ENCODE measurements at places on chromosomes 5 and 9. TPM values are rescaled to one million over a fixed set of nuclear protein-coding genes. Genes with fewer than 3 reads are reported as not detected.

DNA sequence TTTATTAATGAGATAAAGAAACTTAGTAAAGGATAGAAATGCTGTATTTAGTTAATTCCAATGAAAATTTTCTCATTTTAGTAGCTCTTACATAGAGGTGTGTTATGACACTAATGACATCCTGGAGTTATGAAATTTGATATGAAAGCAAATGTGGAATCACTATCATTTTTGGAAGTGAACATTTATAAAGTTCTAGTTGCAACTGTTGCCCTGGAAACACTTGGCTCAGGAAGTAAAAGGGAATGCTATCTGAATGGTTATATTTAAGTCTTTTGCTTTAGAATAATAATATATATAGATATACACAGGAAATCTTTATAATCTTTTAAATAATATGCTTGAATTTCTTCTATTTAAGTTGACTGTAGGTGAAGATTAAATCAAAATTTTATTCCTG is 16.7 kb downstream of the ADAMTS19 start:
- DNase-seq: no peak

The ADAMTSL1 gene
- total RNA-seq: 3.0 TPM

- no peak for DNase-seq
These were observed 20.2 kb downstream of the FAXDC2 start for GRCh38 chr5:154830219-154830595.

GRCh38 chr5:121719255-121719654 is 132.4 kb upstream of the FTMT start:
- no peak for DNase-seq

DNA sequence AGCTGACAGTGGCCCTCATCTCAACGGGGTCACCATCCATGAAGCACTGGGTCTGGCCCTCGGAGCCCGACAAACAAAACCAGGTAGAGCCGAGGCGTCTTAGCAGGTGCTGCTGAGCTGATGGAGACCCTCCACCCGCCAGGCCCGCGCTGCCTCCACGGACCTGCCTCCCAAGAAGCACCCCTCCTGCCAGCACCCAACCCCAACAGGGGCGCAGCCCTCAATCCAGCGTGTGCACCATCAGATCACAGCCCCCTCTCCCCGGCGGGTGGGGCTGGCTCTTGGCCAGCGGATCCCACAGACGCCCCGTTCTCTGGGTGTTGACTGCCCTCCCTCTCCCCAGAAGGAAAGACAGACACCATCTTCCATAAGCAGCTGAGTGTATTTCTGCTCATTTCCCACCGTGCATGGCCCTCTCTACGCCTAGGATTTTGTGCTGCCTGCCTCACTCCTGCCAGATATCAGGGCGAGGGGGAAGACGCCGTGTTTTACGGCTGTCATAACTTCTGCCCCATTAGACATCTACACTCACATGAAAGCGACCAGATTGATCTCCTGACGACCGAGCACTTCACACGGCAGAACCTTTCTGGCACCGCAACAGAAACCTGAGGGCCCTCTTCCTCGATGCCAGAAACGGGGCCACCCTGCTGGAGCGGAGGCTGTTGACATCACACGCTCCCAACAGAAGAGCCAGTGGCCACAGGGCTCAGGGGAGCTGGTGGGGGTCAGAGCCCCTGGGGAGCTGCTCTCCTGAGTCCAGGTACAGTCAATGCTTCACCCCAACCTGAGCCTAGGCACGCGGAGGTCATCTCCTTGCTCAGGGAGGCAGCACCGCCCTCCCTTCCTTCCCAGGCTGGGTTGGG is 12.4 kb downstream of the NACC2 start:
- DNase-seq: no peak

DNA sequence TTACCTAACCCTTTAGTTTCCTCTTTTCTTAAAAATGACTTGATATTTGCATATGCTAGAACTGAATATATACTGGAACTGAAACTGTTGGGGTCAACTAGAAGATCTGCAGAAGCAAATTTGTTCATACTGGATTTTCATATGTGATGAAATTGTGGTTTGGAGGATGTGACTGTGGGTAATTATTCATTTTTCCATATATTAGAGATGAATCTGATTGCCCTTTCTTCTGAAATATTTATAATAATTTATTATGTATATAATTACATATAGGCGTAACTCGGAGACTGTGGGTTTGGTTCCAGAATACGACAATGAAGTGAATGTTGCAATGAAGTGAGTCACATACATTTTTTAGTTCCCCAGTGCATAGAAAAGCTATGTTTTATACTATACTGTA is 149.1 kb downstream of the ATP10B start:
- no peak for DNase-seq

GRCh38 chr5:158538506-158539074 is 561.1 kb downstream of the EBF1 start:
- DNase-seq: no peak

DNA sequence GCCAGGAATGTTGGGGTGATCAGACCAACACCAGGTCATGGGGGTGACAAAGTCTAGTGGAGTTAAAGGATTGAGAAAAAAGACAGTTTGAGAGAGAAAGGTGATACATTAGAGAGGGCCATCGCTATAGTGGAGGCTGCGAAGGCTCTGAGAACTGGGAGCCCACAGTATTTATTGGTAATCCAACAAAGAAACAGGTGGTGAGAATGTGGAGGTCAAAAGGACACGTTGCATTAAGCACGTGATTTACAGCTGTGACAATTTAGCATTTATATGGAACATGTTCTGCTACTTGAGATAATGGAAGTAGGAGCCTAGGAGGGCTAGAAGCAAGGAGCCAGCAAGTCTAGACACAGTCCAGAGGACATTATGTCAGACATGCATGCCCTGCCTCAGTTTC is 2086.5 kb upstream of the C9orf72 start:
- DNase-seq: no peak

DNA sequence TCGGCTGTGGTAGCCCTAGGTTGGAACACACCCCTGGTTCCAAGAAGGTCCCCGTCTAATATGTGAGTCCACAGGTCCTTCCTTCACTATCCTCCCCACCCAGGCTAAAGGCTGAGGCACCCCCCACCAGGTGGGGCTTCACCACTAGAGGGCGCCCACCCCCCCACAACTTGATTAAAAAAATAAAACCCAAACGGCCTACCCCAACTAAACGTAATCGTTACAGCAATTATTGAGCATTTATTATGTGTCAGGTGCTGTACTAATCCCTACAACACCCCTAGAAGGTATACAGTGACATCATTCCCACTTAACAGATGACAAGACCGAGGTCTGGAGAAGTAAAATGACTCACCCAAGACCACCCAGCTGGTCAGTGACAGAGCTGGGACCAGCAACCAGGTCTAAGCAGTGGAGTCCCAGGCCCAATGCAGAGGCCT is 65.0 kb downstream of the FGF18 start:
- peak; percentile 49 for DNase-seq

DNA sequence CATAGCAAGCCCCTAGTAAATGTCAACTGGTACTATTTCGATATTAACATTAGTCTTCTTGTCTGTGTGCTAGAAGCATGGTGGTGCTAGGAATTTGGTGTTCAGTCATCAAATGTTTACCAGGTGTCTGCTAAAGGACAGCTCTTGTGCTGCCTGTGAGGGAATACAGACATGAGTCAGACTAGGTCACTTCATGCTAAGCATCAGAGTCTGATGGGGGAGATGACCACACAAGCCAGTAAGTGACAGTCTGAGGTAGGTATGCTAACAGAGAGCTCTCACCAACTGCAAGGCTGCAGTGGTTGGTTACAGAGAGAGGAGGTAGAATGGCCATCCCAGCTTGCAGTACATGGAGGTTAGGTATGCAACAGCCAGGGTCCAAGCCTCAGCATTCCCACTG is 320.9 kb downstream of the CDK5RAP2 start:
- DNase-seq: no peak

The UQCRQ gene
- 89.7 TPM for total RNA-seq

The HTR1A gene
- total RNA-seq: not detected

The MARCOL gene
- total RNA-seq: not detected

- no peak for DNase-seq
These were observed 19.9 kb downstream of the EHMT1 start for GRCh38 chr9:137638680-137639079.

GRCh38 chr9:83617299-83617698 is 5.6 kb upstream of the IDNK start:
- no peak for DNase-seq

GRCh38 chr5:10885026-10885425 is 124.0 kb upstream of the DAP start:
- no peak for DNase-seq

GRCh38 chr9:103811462-103811861 is 282.6 kb upstream of the SMC2 start:
- no peak for DNase-seq

GRCh38 chr5:150082374-150082773 is 4.0 kb downstream of the CSF1R start:
- DNase-seq: no peak

The SMIM23 gene
- not detected for total RNA-seq

The CAMLG gene
- 40.4 TPM for total RNA-seq

DNA sequence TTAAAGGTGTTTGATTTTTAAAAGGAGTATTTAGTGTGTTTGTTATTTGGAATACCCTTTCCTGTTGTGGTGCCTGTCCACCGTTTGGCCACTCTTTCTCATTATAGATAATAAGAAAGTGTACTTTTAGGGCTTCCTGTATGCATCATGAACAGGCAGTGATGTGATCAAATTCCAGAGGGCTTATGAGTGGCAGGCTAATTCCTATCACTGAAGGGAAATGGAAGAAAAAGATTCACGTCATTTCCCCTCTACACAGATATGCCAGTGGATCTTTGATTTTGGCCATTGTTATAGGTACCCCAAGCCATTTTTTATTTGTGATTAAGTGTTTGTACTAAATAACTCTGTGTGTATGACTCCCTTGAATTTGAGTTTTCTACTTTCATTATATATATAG is 37.1 kb downstream of the RPS6 start:
- DNase-seq: no peak

The OR13D1 gene
- not detected for total RNA-seq

The ARL14EPL gene
- total RNA-seq: not detected

DNA sequence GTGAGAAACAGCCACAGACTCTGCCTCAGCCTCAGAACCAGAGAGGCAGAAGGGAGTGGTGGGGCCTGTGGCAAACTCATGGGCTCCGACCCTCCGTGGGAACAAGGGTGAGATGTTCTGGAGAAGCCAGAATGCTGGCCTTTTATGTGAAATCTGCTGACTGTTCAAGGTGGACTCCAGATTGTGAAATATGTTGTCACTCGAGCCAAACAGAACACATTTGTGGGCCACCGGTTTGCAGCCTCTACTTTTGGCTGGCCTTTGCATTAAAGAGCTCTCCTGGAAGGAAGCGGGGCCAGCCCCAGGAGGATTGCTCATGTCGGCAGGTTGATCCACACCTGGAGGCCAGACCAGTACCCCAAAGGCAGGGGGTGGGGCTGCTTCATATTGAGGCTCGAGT is 62.4 kb downstream of the ERGIC1 start:
- no peak for DNase-seq

The FOXD4 gene
- total RNA-seq: not detected

The PLAC8L1 gene
- total RNA-seq: not detected

DNA sequence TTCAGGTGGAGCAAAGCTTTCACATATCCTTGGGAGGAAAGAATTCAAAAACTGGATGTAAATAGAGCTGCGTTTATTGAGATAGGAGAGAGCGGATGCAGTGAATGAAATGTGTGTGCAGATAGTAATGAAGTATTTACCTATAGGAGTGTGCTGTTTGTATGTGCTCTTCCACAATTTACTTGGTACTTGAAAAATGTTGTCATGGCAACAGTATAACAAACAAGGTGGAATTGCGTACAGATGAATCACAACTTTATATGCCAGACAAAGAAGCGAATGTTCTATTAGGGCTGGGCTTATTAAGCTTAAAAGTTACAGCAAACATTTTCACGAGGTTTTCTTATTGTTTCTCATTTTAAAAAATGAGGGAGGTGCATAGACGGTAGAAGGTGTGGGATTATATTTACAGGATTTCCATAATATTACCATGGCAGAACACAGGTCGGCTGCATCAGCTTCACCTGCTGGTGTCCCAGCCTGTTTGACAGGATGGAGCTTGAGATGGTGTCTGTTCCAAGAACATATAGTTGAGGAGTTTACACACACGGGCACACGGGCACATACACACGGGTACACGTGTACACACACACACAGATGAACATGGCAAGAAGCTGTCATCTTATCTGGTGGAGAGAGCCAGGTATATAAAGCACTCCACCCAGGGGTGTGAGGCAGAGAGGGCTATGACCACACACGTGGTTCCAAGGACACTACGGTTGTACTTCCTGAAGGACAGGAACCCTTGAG is 155.7 kb downstream of the RMI1 start:
- DNase-seq: no peak

The C9 gene
- total RNA-seq: not detected

- DNase-seq: peak; percentile 37
These were observed 576 bp downstream of the CHD1 start for GRCh38 chr5:98927989-98928872.

The CTNND2 gene
- 0.93 TPM for total RNA-seq

The ODF2 gene
- 24.7 TPM for total RNA-seq

The PCDHB10 gene
- total RNA-seq: 1.0 TPM

The KIF3A gene
- 4.7 TPM for total RNA-seq

The SCAMP1 gene
- total RNA-seq: 22.1 TPM

The HMGCR gene
- 12.8 TPM for total RNA-seq

The TAF11L10 gene
- not detected for total RNA-seq

DNA sequence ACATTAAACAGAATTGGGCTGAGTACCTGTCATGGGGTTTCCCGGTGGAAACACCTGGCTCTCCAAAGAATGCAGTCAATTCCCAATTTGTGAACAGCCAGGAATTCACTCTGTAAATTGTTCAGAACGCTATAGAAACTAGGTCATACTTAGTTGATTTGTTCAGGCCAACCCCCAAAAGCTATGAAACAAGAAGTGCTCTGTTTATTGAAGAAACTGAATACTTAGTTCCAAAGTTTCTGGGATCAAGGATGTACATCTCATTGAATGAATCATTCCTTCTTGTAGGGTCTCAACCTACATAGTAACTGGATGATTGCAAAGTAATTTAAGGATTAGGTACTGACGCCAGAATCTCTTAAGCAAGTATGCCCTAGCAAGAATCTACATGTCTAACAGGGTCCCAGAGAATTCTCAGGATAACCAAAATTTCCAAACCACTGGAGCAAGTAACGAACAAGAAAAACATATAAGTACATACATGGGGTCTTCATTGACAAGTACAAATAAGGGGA is 659 bp upstream of the TUSC1 start:
- DNase-seq: no peak

- no peak for DNase-seq
These were observed 3.3 kb upstream of the SNX18 start for GRCh38 chr5:54514291-54514690.

GRCh38 chr9:113600023-113600823 is 136.7 kb downstream of the RGS3 start:
- no peak for DNase-seq

The BRINP1 gene
- total RNA-seq: not detected

DNA sequence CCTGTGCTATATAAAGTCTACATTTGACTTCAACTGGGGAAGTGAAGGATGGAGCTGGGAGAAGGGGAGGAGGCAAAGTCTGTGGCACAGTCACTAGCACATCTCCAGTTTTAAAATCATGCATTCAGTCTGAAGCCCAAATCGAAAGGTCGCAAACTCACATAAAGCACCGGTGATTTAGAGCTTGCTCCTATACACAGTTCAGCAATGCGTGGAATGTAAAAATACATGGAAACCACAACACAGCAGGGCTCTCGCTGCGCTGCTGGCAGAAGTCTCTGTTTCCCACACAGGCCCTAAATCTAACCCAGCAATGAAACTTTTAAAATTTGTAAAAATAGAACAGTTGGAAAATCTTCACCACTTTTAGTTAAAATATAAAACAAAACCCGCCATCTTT is 68.2 kb downstream of the EBF1 start:
- no peak for DNase-seq

GRCh38 chr5:2715856-2716255 is 35.6 kb downstream of the IRX2 start:
- DNase-seq: no peak

All from omental fat pad (tissue), 4 donors.